ENCODE measurements at places on chromosomes 12 and 14.

DNA sequence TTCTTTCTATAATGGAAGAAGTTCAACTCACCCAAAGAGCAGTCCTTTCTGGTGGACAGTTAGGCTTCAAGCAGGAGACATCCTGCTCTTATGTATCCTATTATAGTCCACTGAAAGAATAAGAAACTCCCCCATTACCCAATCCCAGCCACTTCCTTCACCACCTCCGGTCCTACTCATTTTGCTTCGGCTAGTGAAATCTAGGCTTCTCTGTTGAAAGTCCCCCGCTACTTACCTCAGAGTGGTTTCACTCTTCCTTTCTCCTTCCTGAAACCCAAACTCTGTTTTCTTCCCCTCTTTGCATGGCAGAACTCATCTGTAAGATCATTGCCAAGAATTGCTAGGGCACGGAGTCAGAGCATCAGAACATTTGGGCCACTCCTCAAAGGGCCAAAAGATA lies at the start of gene GPR84:
TSS of gene GPR84 (minus strand) at position 74 of the 400 bp plus-strand sequence. CDS start 635 bp downstream, outside the sequence.
- no peak for DNase-seq

- DNase-seq, result no peak
Observed at GRCh38 chr12:4910502-4911315, 1.0 kb downstream of the KCNA1 start.

DNA sequence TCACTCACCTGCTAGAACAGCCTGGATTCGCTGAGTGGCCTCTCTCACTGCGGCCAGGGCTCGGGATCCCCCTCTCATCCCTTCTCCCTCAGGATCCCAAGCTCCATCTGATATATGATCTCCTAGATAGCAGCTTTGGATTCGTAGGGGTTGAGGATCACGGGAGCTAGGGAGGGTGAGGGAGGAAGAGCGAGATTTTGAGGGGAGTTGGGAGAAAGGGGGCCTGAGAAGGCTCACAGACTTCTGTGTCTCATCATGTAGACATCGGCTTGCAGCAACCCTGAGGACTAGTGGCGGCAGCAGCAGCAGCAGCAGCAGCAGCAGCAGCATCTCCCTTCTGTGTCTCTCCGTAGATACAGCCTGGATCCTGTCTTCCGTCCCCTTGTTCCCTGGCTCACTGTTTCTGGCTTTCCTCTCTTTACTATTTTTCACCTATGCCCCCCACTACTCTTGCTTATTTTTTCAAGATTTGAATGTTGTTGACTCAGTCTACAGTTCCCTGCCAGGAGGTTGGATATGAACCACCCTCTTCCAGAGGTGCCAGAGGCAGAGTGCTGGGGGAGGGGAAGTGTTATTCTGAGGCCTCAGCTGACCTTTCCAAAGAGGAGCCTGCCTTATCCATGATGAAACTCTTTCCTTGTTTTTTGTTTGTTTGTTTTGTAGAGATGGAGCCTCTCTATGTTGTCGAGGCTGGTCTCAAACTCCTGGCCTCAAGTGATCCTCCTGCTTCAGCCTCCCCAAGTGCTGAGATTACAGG lies at the start of gene CIROP:
TSS of gene CIROP (minus strand) at position 399 of the 757 bp plus-strand sequence. CDS start at position 330, 69 bp downstream.
- no peak for DNase-seq

GRCh38 chr12:67161322-67161918 lies 107.7 kb upstream of the CAND1 start:
- DNase-seq, result no peak

- no peak for DNase-seq
Observed at GRCh38 chr14:99128185-99128584, 143.8 kb downstream of the BCL11B start.

DNA sequence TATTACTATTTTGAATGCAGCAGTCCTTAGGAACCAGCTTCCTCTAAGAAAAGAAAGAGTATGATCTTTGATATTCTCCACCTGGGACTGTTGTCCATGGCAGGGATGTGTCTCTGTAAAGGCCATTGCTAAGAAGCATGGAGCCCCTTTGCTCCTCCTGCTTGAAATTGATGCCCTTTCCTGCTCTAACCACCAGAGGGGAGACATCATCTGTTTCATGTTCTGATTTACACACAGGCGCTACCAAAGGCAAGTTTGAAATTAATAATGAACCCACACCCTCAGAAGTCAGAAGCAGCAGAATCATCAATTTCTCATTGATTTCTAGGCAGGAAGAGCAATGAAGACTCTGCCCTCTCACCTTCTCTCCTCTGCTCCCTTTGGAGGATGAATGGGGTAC lies 253.8 kb downstream of the RMST start:
- no peak for DNase-seq

DNA sequence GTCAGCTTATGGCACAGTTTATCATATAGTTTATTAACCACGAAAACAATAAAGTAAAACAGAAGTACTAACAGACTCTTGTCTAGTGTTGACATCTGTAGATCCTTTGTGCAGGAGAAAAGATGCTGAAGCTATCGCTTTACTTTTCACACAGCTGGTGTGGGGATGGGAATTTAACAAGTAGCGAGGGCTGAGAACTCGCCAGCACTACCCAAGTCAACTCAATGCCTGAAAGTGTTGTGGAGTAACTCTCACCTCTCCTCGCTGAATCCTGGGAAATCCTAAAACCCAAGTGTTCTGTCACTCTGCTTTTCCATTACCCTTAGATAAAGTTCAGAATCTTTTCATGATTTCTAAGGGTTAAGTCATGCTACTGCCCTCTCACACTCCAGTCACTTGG lies 264.2 kb downstream of the BMP4 start:
- DNase-seq, result no peak

DNA sequence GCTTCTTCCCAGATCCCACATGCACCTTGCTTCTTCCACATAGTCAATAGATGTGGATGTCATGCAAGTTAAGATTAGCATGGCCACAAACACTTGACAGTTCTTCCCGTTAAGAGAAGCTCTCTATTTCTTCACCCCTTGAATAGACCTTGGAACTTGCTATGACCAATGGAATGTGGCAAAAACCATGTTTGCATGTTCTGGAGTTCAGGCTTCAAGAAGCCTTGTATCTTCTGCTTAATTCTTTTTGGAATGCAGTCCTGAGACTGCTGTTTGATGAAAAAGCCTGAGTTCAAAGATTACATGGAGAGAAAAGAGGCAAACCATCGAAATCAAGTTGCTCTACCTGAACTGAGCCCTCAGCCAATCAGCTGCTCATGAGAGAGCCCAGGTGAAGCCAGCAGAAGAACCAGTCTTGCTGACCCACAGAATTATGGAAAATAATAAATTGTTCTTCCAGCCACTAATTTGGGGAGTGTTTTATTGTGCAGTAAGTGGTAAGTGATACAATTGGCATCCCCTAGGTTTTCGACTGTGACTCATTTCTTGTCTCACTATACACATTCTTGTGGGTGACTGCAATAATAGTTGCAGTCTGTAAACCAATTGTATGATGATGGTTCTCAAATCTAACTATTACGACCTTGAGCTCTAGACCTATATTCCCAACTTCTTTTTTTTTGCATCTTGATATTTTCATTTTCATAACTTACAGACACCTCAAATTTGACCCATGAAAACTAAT lies 12.6 kb downstream of the RASSF9 start:
- DNase-seq, result no peak

DNA sequence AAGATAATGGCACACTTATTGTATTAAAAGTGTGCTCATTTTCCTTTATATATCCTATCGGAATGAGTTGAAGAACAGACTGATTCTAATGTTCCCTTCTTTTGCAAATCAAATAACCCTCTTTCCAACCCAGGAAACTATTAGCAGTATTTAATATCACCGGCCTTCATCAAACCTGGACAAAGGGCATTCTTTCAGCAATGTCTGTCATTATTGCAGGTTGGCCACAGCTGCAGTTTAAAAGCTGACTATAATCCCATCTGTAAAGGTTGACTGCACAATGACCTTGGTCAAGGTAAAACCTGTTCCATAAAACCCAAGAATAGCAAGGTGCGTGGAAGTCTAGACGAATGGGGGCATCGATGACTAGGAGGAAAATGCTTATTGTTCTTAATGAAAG lies 472.3 kb upstream of the SOX5 start:
- DNase-seq, result no peak

GRCh38 chr12:22268406-22268805 lies 66.1 kb downstream of the ST8SIA1 start:
- DNase-seq, result no peak

GRCh38 chr12:59372956-59373355 lies 222.9 kb upstream of the SLC16A7 start:
- DNase-seq, result no peak

DNA sequence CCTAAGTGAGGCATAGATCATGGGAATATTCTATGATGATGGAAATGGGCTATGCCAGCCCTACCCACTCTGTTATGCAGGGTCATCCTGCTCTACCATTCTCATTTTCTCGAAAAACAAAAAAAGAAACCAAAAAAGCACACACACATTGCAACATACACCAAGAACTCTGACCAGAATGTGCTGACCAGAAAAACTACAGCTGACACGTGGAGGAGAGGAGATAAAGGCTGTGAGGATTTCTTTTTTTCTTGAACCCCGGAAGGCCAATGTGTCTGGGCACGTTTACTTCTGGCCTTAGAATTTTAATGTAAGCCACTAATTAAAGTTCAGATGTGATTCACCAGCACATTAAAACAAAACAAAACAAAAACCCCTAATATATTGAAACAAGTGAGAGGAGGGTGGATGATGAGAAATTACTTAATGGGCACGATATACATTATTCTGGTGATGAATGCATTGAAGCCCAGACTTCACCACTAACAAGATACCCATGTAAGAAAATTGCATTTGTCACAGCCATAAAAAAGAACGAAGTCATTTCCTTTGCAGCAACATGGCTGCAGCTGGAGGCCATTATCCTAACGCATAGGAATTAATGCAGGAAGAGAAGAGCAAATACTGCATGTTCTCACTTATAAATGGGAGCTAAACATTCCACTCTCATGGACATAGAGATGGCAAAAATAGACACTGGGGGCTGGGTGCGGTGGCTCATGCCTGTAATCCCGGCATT lies 66.3 kb upstream of the PLEKHG3 start:
- DNase-seq, result no peak

- DNase-seq, result no peak
Observed at GRCh38 chr14:26887847-26888246, 290.0 kb upstream of the NOVA1 start.

DNA sequence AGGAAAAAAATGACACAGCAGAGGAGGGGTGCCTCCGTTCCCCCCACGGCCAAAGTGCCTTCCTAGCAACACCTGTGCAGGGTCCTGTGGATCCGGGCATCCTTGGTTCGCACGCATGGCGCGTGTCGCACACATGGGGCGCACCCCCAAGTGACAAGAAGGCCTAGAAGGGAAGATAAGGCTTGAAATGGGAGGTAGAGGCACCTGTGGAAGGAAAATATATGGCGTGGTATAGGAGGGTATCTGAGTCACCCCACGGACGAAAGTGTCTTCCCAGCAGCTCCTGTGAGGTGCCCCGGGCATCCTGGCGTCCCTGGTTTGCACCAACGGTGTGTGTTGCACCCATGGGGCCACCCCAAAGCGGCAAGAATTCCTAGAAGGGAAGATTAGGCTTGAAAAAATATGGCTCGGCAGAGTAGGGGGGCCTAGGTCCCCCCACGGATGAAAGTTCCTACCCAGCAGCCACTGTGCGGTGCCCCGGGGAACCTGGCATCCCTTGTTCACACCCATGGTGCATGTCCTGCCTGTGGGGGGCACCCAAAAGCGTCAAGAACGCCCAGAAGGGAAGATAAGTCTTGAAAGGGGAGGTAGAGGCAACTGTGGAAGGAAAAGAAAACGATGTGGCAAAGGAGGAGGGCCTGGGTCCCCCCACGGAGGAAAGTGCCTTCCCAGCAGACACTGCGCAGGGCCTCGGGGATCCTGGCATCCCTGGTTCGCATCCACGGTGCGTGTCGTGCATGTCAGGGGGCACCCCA lies 280.0 kb downstream of the ALG10 start:
- no peak for DNase-seq

GRCh38 chr12:41014643-41015020 lies 173.5 kb upstream of the PDZRN4 start:
- no peak for DNase-seq

DNA sequence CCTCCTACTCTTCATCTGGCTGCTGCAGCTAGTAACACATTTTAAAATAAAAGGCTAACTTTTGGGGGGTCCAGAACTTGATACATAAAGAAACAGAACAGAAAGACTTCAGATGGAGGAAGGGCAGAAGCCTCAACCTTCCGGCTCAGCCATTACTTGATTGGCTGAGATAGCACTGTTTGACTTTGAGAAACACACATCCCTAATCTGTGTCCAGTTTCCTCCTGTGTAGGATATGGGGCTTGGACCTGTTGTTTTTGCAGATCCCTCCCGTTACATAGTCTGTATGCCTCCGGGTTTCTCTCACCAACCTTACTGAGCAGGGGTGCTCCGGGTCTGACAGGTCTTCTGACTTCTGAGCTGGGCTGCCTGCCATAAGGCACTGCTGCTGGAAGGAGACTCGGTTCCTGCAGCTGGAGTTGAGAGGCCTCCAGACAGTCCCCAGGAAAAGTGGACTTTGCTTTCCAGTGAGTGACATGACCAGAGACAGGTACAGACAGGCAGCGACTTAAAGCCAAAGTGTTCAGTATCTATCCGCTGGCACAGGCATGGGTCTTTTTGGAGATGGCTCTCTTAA lies 8.3 kb upstream of the ZNF641 start:
- DNase-seq, result no peak

DNA sequence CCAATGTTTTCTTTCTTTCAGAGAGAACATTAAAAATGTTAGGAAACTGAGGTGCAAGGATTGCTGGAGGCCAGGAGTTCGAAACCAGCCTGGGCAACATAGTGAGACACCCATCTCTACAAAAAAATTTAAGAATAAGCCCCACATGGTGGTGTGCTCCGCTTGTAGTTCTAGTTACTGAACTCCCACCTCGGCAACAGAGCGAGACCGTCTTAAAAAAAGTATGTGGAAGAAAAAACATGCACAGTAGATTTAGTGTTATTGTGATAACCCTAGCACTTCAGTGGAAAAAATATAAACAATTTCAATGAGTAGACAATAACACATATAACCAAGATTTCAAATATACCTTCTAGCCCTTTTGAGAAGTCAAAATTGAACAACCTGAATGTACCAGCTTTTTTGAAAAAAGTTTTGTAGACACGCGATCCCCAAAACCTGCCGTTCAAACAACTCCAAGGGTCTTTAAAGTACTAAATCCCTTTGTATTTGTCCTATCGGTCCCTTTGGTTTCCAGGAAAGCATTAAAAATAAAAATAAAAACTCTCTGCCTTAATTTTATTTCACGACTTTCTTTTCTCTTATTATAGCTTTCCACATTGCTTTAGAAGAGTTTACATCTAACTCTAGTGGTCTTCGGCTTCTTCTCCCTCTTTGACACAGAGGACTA lies 1.0 kb upstream of the ANO6 start:
- no peak for DNase-seq

GRCh38 chr14:33229269-33229929 lies 290.7 kb downstream of the NPAS3 start:
- DNase-seq, result no peak

DNA sequence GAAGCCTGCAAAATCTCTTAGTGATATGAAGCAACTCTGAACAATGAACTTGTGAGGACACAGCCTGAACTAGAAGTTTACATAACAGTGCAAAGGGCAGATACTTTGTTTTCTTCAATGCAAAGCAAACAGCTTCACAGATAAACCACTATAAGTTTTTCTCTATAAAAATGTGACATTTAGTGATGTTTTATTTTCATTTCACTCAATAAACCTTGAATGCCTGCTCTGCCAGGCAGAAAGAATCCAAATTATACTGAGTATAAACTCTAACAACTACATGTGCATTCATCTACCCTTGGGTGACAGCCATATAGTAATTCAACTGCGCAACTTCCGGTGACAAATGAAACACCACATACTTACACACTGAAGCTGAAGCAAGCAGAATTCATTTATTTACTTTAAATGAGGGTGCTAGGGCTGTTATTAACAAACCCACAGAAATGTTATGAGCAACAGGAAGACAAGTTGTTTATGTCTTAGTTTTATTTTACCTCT lies 10.3 kb downstream of the DCP1B start:
- DNase-seq, result no peak

- DNase-seq, result no peak
Observed at GRCh38 chr14:59707778-59708561, 131.4 kb upstream of the CCDC175 start.

Data from T1000 (cell line).